ENCODE measurements at places on chromosomes 2 and 18.

- DNase-seq, result no peak
These were observed 103.0 kb downstream of the NXPH2 start for GRCh38 chr2:138677221-138677620.

DNA sequence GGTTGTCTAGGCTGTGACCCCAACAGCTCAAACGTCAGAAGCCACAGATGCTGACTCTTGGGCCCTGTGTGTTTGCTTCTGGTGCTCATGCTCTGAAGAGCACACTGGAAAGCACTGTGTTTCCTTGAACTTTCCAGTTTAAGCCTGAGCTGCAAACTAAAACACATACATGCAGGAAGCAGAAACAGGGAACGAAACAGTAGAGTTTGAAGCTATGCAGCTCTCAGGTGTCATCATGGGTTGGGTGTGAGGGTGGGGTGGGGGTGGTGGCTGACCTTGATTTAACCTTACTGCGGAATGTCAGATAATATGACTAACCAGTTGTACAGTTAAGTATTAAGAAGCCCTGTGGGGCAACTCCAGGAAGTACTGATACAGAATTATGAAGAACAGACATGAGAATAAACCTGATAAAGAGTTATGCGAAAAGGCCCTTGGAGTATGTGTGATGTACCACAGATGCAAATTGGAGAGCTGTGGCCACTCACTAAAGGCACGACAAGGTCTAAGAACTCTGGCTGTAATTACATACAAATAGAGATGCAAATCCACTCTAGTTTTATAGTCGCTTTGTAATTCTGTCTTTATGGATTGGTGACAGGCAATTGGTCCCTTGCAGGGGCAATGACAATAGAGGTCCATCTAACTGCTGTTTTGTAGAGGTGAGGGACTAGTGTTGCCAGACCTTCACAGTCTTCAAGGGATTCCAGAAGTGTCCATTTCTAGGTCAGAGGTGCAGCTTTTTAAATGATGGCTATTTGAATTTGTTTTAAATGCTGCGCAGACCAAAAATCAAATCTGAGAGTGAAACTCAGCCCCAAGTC, 273.1 kb downstream of the NAPG start:
- DNase-seq, result no peak

GRCh38 chr2:29582062-29582461, 339.3 kb downstream of the ALK start:
- DNase-seq, result no peak

GRCh38 chr2:145958611-145959010, 1438.7 kb upstream of the ZEB2 start:
- no peak for DNase-seq

DNA sequence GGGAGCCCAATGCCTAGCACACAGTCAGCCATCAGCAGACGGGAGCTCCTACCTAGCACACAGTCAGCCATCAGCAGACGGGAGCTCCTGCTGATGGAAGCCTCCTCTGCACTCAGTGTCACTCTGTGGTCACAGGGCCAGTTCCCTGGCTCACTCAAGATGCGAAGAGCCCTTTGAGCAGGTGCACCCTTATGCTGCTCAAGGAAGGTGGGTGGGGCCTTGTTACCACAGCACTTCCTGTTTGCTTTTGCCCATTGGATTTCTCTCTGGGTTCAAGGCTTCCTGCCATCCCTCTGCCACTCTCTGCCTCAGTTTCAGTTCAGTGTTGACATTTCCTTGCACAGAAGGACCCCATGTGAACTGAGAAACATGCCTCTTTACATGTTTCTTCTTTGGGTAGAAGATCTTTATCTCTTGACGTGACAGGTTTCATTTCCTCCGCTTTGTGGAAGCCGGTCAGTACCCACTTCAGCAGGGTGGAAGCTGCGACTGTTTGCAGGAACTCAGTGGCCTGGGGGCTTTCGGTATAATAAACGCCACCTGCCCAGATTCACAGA, 11.6 kb downstream of the TRIB2 start:
- DNase-seq, result no peak

- DNase-seq, result no peak
These were observed 511.5 kb downstream of the TNS1 start for GRCh38 chr2:217491271-217491670.

- DNase-seq, result no peak
These were observed 48.0 kb downstream of the FEZ2 start for GRCh38 chr2:36550006-36550405.

Data from NCI-H748 treated with DMSO at 0.1 percent for 48 hours (cell line).